ENCODE measurements at places on chromosomes 6 and 20. TPM values are rescaled to one million over a fixed set of nuclear protein-coding genes. Genes with fewer than 3 reads are reported as not detected.

Gene GOPC
- 4.0 TPM for polyA plus RNA-seq

Gene GRM1
- polyA plus RNA-seq: 0.15 TPM

Gene CTCFL
- 0.30 TPM for polyA plus RNA-seq

Gene DNPH1
- polyA plus RNA-seq: 134 TPM

Gene DYNLT2
- polyA plus RNA-seq: 0.48 TPM

Gene C20orf204
- 0.96 TPM for polyA plus RNA-seq

Gene CRIP3
- 34.0 TPM for polyA plus RNA-seq

Gene CABLES2
- 10.5 TPM for polyA plus RNA-seq

Gene FAM120B
- 5.1 TPM for polyA plus RNA-seq

Gene ELOVL5
- 71.4 TPM for polyA plus RNA-seq

Gene OPRM1
- polyA plus RNA-seq: not detected

Gene ARMH2
- not detected for polyA plus RNA-seq

Gene PABPC1L
- 151 TPM for polyA plus RNA-seq

Gene PLEKHG1
- 0.94 TPM for polyA plus RNA-seq

Gene ELOVL2
- 0.24 TPM for polyA plus RNA-seq

Gene MYO6
- polyA plus RNA-seq: 8.3 TPM

Gene UBD
- polyA plus RNA-seq: 0.23 TPM

Gene NNAT
- 175 TPM for polyA plus RNA-seq

All from H1 (cell line).